SIG-M5 (cell line): ENCODE measurements at places on chromosomes 3 and 15.

DNA sequence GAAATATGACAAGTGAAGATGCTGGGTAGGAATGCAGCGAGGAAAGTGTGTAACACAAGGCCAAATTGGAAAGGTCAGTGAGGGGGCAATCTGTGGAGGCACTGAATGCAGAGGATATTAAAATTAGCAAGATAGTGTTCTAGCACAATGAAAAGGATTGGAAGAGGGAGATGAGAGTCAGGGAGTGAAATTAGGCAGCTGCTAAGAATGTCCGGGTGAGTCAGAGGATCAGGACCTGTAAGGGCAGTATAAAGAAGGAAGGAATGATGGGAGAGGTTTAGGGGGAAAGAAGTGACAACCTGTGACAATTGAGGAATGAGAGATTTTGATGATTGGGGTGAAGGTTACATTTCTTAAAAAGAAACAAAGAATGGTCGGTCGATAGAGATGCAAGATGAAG lies 103.5 kb downstream of the UBE3A start:
- DNase-seq: no peak

DNA sequence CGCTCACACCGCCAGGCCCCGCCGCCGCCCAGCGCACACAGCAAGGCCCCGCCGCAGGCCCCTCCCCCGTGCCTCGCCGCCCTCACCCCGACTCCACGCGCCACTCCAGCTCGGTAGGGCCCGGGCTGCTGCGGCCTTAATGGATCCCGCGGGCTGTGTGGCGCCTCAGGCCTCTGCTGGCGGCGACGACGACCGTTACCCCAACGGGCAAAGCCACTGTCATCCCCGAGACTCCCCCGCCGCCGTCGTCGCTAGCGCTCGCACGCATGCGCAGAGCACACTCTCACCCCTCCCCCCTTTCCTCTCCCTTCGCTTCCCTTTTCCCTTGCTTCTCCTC lies at the start of gene MSL2:
Gene MSL2, minus strand, starts transcription at position 272 of the 337 bp plus-strand sequence. CDS start 1,222 bp downstream, outside the sequence.
- no peak for DNase-seq

DNA sequence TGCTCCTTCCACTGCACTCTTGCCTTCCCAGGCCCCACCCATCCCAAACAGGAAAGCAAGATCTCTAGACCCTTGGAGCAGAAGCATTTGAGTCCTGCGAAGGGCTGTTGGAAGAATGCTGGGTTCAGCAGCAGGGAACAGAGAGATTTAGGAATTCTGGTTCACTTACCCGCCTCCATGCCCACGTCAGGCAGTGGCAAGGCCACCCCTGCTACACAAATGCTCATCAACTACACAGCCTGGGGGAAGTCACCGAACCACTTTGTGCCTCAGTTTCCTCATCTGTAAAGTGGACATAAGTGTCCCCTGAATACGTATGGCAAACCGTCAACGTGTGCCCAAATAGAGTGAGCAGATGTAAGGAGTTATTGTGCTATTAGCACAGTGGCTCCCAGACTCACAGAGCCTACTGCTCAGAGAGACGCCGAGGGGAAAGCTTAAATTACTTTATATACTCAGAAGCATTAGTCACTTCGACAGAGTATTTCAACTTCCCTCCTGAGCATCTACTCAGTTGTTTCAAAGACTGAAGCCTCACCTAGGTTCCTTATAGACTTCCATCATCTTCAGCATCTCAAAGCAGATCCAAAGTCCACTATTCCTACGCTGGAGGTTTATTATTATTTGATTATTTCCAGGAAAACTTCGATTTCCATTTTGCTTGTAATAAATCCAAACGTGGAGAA lies 905 bp downstream of the HOMER2 start:
- DNase-seq: no peak

- DNase-seq: peak; percentile 68
Measured at GRCh38 chr15:62059816-62060112, 483 bp downstream of the VPS13C start.

DNA sequence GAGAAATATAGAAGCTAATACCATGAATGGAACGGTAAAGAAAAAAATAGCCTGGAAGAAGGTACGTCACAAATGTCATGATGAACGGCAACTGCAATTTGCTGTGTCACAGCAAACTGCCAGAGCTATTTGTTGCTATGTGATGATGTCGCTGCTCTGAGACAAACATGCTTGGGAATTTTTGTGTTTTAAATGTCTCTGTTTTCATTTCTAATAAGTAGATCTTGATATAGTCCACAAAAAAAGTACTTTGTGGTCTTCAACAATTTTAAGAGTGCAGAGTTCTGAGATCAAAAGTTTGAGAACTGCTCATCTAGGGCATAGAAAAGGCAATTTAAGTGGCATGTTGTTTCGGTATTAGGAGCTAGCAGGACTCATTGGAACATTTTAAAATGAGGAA lies 4.3 kb upstream of the NR1D2 start:
- DNase-seq: no peak

- DNase-seq: no peak
Measured at GRCh38 chr15:40500568-40501330, 30.0 kb downstream of the CHST14 start.

- DNase-seq: no peak
Measured at GRCh38 chr3:170513642-170514041, 72.2 kb downstream of the SLC7A14 start.

- DNase-seq: peak; percentile 25
Measured at GRCh38 chr3:149507491-149508324, 33.2 kb downstream of the TM4SF4 start.

DNA sequence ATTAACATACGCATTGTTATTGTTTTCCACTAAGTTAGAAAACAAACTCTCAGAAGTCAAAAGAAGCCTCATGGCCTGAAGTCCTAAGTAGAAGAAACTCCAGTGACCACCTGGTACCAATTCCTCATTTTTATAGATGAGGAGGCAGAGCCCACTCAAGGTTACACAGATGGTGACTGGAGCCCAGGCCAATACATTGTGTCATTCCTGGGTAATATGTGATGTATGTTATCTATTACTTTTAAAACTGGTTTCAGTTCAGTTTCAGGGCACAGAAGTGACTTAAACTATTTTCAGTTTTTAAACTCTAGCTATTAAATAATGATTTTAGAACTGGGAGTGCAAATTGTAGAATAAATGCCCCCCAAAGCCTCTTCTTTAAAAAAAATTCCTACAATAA lies 66.7 kb upstream of the STXBP5L start:
- DNase-seq: no peak

- no peak for DNase-seq
Measured at GRCh38 chr3:33174095-33174494, 44.5 kb downstream of the SUSD5 start.

DNA sequence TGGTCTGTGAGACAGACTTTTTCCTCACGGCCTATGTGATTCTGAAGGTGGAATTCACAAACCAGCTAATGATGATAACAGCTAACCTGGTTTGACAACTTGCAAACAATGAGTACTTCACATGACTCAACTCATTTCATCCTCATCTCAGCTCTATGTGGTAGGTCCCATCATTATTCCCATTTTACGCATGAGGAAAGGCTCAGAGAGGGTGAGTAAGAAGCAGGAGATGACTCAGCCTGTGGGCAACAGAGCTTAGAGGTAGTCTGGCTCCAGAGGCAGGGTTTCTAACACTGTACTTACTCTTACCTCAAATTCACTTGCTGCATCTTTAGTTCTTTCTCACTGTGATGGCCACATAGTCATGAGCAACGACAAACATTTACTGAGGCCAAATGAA lies 25.8 kb upstream of the PSMD6 start:
- DNase-seq: no peak

GRCh38 chr3:71087143-71088018 lies 496.1 kb downstream of the FOXP1 start:
- no peak for DNase-seq

GRCh38 chr3:42667523-42668412 lies 14.3 kb downstream of the ZBTB47 start:
- no peak for DNase-seq

GRCh38 chr3:66980791-66981190 lies 17.3 kb upstream of the KBTBD8 start:
- DNase-seq: no peak

GRCh38 chr15:41466711-41467110 lies 27.0 kb upstream of the ITPKA start:
- DNase-seq: no peak

GRCh38 chr3:187832202-187832601 lies 86.9 kb upstream of the BCL6 start:
- no peak for DNase-seq

DNA sequence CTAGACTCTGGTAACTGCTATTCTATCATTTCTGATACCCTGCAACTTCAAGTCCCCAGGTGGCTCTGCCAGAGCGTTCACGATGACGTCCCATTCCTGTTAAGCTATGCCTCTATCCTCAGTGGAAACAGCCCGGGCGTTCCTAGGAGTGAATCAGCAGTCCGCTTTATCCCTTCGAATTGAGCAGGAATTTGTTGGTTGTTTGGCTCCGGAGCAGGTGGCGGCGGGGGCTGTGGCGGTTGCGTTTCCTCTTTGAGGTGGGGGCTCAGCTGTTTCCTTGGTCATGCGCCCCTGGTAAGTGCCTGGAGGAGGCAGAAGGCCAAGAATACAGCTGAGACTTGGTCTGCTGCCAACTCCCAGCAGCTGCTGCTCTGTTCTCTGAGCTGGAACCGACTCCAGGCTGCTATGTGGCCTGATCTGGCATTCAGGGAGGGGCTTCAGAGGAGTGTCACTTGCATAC lies 25.2 kb downstream of the ARPP21 start:
- DNase-seq: no peak

DNA sequence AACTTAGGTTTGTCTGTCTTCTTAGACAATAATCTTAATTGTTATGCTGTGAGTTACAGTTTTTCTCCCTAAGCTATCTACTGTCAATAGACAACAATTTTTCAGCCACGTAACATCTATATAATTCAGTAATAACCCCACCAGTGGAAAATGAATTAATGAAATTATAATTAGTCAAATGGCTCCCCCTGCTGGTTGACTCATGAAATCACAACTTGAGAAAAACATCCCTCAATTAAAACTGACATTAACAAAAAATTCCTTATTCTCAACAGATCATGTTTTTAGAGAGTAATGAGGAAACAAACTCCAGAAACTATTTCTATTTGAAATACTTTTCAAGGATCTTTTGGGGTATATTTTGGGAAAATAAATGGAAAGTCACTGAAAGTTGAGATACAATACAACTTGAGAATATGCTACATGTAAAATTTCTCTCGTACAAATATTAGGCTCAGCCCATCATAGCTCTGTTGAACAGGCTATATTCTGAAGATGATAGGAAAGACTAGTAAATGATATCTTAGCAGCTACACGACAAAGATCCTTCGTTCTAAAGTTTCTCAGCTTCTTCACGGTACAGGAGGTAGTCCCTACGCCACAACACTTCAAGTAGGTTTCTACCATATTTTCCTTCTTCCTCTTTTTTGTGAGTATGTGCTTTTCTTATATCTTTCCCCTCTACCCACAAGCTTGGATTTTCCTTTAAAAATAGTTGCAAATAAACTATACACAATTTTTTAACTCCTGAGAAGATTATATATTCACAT lies 20.7 kb downstream of the PPP1R2 start:
- DNase-seq: no peak

DNA sequence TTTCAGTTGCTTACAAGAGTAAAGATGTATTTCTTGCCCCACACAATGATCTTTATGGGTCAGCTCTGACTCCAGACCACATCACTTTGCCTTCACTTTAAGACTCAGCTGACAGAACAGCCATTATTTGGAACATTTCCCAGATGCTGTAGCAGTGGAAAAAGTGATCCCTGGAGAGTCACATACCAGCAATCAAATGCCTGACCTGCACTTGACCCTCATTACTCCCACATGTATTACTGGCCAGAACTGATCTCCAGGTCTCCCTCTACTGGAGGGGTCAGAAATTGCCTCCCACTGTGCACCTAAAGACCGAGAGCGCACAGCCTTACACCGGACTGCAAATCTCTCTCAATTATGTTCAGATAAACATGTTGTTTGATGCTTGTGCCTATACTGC lies 88.6 kb upstream of the ZNF385D start:
- no peak for DNase-seq

- no peak for DNase-seq
Measured at GRCh38 chr3:46325645-46326300, 28.1 kb upstream of the CCR2 start.

DNA sequence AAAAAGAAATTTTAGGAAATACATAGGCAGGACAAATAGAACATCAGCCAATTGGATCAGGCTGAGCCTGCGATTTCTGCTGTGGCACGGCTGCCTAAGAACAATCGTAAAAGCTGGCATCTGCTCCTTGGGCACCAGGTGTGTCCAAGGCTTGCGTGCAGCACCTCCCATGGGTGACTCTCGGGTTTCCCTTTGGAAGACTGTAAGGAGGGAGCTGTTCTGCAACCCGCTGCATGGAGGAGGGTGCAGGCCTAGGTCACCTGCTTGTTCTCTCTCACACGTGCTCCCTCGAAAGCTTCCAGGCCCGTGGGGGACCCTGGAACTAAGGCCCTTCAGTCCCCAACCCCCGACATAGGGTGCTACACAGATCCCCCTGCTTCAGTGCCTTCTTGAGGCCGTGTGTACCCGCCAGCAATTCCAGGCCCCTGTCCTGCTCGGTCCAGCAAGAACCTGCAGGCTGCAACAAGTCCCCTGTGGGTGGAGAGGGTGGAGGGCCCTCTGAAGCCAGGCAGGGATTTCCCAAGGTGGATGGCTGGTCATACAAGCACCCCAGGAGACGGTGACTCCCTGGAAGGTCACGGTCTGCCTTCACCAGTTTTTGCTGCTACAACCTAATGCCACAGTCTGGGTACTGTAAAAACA lies 3.4 kb downstream of the GP9 start:
- no peak for DNase-seq

- DNase-seq: no peak
Measured at GRCh38 chr3:42706721-42707619, 4.4 kb upstream of the HHATL start.

GRCh38 chr15:93019971-93020370 lies 69.0 kb downstream of the RGMA start:
- no peak for DNase-seq

- DNase-seq: no peak
Measured at GRCh38 chr3:98980915-98981596, 79.6 kb upstream of the DCBLD2 start.

GRCh38 chr3:17828388-17828787 lies 86.0 kb upstream of the TBC1D5 start:
- no peak for DNase-seq

DNA sequence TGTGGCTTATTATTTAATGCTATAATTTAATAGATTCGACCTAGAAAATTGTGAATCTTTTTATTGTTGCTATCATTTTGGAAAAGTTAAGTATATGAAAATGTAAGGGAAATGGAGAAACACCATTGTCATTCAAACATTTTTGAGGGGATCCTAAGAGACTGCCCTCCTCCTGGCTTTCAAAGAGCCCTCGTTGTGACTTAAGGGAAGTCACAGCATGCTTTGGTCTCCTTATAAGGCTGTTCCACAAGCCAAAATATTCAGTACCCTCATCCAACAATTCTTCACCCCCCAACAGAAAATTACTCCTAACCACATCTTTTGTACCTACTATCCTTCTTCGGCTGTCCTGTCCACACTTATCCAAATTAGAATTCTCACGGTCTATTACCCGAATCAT lies 140.2 kb downstream of the GBE1 start:
- DNase-seq: no peak

GRCh38 chr3:167246252-167246651 lies 133.8 kb downstream of the ZBBX start:
- no peak for DNase-seq

- no peak for DNase-seq
Measured at GRCh38 chr3:99720985-99721632, 82.7 kb downstream of the COL8A1 start.

- DNase-seq: no peak
Measured at GRCh38 chr3:42525212-42525611, 22.8 kb downstream of the VIPR1 start.
